ENCODE measurements at places on chromosomes 11 and 22. TPM values are rescaled to one million over a fixed set of nuclear protein-coding genes. Genes with fewer than 3 reads are reported as not detected.

DNA sequence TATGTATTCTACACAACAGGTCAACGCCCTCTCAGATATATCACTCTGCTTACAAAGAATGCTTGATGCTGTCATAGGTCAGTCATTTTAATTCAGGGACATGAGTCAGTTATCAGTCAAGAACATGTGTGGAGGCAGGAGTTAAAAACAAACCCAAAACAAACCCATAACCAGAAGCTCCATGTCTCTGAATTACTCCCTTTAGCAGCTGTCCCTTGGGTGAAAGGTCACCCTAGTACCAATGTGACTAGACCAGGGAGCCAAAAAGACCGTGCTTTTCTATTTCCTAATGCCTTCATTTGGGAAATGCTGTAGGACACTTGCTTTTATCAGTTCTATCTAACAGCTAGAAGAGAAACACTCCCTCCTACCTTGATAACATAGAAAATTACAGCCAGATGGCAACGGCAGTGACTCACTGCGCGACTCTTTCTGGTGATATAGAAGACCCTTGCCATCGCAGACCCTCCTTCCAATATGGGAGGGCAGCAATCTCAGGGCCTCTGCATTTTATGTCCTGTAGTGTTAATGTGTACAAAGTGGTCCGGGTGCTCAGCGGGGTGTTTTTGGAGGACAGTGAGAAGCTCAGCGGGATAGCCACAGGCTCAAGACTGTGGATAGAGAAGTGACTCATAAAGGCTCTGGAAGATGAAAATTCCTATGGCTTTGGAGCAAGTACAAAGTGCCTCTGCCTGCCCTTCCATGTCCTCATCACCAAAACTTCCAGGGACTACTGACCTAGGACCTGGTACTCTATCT, 24.8 kb downstream of the APOL5 start:
- no peak for DNase-seq

- DNase-seq, result no peak
Measured at GRCh38 chr11:59463190-59463641, 6.5 kb downstream of the OR4D6 start.

Gene TRIM49
- total RNA-seq, result not detected

Gene GLYAT
- not detected for total RNA-seq

- peak; percentile 90 for DNase-seq
Measured at GRCh38 chr11:120801801-120802689, 221.9 kb upstream of the TBCEL start.

GRCh38 chr22:25420925-25421904, 143.3 kb upstream of the GRK3 start:
- DNase-seq, result peak; percentile 84

- DNase-seq, result no peak
Measured at GRCh38 chr11:118886681-118887111, 3.0 kb downstream of the CXCR5 start.

GRCh38 chr22:49738566-49738965, 89.1 kb downstream of the BRD1 start:
- peak; percentile 23 for DNase-seq

DNA sequence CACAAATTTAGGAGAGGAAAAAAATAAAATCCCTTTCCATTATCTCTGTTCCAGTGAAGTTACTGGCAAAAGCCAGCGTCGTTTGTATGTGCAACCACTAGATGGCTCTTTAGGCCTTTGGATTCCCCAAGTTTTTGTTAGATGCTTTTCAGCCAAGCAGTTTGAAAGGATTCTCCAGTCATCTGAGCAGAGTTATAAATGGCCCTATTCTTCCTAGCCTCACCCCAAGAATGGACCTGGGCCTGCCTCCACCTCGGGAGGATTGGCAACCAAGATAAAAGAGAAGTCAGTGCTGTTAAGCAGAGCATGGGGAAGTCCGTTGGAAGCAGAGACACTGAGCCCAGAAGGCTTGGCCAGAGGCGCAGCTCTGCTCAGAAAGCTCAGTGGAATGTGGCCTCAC, 15.4 kb downstream of the FAM181B start:
- DNase-seq, result peak; percentile 73

Gene IGSF22
- 0.22 TPM for total RNA-seq

Gene MAPK12
- 46.5 TPM for total RNA-seq

GRCh38 chr22:30310881-30311771, 15.6 kb downstream of the TBC1D10A start:
- DNase-seq, result no peak

DNA sequence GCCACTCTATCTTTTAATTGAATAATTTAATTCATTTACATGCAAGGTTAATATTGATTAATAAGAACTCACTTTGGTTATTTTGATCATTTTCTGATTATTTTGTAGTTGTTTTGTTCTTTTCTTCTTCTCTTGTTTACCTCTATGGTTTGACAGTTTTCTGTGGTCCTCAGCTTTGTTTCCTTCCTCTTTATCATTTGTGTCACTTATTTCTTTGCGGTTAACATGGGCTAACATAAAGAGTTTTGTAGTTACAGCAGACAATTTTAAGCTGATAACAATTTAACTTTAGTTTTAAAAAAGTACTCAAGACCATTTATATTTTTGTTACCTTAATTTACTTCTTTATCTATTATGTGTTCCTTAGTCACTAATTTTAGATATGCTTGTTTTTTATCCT, 1032.8 kb upstream of the RAG2 start:
- DNase-seq, result no peak

- no peak for DNase-seq
Measured at GRCh38 chr11:78560826-78561484, 13.7 kb downstream of the NARS2 start.

- no peak for DNase-seq
Measured at GRCh38 chr11:110501428-110501827, 71.7 kb downstream of the FDX1 start.

Gene SERPINH1
- 444 TPM for total RNA-seq

DNA sequence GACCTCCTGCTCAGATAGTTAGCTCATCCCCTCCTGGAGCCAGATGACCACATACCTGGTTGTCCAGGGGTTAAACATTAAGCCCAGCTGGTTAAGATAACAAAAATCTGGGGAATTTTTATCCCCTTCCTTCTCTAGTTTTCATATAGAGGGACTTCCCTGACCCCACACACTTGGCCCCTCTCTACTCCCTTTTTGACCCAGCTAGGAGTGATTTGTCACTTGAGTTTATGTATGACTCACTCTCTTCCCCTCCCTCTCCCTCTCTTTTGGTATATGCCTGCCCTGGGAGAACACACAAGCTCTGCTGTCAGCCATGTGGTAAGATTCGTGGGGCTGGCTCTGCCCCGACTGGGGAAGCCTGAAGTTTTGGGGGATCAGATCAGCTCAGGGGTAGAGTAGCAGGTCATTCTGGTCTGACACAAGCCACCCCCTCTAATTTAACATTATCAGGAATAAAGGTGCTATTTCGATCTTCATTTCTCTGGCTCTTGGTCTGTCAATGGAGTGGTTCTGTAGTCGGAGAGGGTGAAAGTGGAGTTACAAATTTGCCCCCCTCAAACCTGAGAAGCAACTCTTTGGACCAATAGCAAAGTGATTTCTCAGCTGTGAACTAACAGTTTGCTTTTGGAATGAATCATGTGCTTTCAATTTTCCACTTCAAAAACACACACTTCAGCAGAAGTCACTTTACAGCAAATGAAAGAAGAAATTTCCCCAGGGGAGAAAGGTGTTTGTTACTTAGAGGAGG, 415.3 kb upstream of the CADM1 start:
- no peak for DNase-seq

Gene TP53I11
- total RNA-seq, result 203 TPM

DNA sequence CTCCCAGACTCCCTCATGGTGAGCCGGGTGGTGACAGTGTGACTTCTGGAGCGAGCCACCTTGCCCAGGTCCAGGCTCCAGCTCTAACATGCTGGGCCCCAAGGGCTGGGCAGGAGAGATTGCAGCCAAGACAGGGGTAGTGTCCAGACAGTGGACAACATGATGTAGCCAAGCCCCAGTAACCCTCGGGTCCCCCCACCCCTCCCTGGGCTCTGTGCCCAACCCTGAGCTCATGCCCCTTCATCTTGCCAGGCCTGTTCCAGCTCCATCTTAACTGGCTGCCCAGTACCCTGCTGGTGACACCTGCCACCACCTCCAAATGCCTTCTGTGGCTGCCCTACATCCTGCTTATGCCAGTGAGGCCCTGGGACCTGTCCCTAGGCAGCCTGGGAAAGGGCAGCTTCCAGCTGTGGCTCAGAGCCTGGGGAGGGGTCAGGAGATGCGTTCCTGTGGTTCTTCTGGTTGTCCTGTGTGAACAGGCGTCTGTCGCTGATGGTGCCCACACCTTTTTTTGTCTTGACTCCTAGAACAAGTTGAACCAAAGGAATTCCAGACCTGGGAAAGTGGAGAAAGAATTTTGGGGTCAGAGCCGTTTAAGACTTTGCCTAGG, 12.5 kb upstream of the SYT12 start:
- DNase-seq, result no peak

- peak; percentile 29 for DNase-seq
Measured at GRCh38 chr22:46442217-46442853, 95.1 kb downstream of the CELSR1 start.

Gene MMP8
- total RNA-seq, result not detected

DNA sequence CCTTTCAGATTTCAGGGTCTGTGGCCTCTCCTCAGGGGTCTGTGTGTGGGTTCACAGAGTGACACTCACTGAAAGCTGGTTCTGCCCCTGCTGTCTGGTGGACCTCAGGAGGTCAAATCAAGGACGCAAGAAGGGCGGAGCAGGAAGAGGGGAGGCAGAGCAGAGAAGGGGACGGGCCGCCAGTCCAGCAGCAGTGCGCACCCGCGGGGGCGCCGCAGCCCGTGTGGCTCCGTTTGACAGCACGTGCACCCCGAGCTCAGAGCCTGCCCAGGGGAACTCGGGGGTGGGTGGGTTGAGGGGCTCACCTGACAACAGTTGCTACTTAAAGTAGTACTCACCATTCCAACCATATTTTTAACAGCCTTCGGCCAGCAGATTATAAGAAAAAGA, 71.4 kb upstream of the PITPNB start:
- no peak for DNase-seq

Gene DMC1
- 6.8 TPM for total RNA-seq

GRCh38 chr11:108135845-108136544, 14.6 kb downstream of the ACAT1 start:
- no peak for DNase-seq

Gene CRYAB
- 2.2 TPM for total RNA-seq

DNA sequence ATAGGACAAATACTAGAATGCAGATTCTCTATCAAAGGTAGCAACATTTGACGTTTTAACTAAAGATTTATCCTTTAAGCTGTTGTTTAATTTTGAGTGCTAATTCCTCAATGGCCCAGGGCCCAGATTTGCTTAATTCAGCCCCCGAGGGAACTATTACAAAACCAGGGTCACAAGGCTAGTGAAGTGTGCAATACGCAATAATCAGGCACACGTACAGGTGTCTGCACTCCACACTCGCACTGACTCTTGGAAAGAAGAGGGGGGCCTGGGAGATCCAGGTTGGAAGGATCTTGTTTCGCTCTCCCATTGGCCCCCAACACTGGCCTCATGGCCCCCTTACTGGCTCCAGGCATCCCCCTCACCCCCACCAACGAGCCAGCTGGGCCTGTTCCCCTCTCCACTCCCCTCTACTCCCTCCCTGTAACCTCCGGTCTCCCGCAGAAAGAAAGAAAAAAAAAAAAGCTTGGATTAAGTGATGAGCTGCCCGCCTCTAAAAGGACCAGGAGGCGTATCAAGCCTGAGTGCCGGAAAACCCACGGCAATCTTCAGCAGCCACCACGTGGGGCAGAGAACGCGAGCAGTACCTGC, 2.2 kb upstream of the KIRREL3 start:
- no peak for DNase-seq

GRCh38 chr22:17120711-17121232, 388 bp downstream of the TMEM121B start:
- no peak for DNase-seq

DNA sequence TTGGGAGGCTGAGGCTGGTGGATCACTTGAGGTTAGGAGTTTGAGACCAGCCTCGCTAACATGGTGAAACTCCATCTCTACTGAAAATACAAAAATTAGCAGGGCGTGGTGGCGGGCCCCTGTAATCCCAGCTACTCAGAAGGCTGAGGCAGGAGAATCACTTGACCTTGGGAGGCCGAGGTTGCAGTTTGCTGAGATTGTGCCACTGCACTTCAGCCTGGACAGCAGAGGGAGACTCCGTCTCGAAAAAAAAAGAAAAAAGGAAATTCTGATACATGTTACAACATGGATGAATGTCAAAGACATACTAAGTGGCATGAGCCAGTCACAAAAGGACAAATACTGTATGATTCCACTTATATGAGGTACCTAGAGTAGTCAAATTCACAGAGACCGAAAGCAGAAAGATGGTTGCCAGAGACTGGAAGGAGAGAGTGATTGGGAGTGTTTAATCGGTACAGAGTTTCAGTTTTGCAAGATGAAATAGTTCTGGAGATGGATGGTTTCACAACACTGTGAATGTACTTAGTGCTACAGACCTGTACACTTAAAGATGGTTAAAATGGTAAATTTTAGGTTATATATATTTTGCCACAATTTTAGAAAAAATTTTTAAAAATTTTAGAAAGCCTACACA, 92.3 kb downstream of the BLID start:
- no peak for DNase-seq

DNA sequence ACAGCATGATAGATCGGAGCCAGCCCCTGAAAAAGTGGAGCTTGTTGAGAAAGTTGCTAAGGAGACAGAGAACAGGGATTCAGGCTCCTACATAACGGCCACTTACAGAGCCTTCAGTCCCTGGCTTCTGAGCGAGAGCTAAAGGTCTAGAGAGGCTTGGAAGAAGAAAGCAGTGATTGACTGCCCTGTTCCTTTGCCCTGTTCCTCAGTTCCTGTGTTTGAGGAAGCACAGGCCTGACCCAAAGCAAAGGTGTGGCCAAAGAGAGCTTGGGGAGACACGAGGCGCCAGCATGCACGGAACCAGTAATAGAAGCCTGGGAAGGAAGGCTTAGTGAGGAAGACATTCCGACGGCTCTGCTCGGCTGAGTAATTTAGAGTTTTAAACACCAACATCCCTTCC, 74.1 kb upstream of the CSNK2A3 start:
- no peak for DNase-seq

GRCh38 chr11:86506235-86506634, 131.5 kb downstream of the CCDC81 start:
- no peak for DNase-seq

- peak; percentile 95 for DNase-seq
Measured at GRCh38 chr11:100687054-100687629, at the start of gene ARHGAP42. TSS of gene ARHGAP42 (plus strand) at chr11:100687288. CDS start at chr11:100687679, 391 bp downstream.

Gene OR51B4
- total RNA-seq, result not detected

DNA sequence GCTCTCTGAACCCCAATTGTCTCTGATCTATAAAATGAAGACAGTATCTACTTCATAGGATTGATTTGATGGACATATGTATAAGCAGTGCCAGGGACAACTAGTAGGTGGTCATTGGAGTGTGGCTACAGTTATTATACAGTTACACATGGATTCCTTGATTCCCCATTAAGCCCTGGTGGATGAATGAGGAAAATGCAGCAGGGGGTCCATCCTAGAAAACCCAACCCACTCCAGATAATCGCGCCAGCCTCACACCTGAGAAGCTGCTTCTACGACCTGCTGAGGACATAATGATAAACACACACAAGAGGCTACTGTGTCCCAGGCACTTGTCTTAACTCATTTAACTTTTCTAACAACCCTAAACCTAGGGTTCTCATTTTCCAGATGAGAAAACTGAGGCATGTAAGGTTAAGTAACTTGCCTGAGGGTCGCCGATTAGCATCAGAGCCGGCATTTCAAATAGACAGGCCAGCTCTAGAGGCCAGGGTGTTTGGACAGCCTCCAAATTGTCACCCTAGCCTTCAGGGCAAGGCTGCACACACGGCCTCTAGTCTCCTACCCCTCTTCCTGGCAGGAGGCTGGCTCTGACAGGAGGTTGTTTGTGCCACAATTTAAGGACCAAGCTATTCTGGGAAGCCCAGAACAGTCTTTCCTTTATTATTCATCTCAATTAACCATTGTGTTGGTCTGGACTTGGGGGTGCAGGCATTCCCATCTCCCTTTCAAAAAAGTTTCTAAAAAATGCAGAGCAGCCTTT, 3.8 kb upstream of the C11orf91 start:
- DNase-seq, result no peak

Gene C22orf31
- total RNA-seq, result not detected

Gene DGCR6
- 4.3 TPM for total RNA-seq
